ENCODE measurements at places on chromosomes 6 and 20.

DNA sequence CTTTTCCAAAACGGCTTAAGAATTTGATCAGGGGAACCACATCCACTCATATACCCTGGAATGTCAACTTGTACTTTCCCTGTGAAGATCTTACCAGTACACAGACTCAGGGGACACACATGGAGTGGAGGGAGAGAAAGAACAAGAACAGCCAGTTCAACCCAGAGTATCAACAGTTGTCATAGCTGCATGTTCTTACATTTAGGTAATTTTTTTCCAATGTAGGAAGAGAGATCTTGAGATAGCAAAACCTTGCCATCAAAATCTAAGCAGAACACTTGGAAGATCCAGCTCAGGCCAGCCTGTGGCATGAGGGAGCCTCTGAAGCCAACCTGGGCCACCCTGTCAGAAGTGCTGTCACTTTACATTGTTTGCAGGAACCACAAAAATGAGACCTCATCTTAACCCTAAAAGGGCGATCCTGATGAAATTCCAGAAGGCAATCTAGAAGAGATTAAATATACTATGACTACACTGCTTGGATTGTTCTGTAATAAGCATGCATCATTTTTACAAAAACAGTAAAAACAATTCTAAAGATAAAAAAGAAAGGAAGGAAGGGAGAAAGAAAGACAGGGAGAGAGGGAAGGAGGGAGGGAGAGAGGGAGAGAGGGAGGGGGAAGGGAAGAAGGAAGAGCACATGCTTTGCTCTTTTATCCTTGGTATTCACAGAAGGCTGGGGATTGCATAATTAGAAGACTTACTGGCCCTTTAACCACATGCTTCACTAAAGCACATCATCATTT is 124.7 kb upstream of the TCF21 start:
- no peak for DNase-seq

- no peak for DNase-seq
Observed at GRCh38 chr6:70124443-70124842, 178.4 kb downstream of the COL9A1 start.

DNA sequence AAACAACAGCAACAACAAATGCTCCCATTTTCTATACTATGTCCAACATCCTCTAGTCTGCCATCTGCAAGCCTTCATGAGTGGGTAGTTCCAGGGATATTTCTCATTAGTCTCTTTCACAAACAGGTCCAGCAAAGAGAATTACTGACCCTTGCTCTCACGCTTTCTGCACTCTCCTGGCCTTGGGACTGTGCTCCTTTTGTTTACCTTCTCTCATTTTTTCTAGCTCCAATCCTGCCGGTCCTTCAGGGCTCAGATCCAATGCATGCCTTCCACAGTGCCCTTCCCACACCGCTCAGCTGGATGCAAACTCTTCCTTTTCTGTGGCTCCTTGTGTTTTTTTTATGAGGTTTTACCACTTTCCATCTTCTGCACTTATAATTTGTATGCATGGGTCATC is 47.2 kb downstream of the ADTRP start:
- no peak for DNase-seq

DNA sequence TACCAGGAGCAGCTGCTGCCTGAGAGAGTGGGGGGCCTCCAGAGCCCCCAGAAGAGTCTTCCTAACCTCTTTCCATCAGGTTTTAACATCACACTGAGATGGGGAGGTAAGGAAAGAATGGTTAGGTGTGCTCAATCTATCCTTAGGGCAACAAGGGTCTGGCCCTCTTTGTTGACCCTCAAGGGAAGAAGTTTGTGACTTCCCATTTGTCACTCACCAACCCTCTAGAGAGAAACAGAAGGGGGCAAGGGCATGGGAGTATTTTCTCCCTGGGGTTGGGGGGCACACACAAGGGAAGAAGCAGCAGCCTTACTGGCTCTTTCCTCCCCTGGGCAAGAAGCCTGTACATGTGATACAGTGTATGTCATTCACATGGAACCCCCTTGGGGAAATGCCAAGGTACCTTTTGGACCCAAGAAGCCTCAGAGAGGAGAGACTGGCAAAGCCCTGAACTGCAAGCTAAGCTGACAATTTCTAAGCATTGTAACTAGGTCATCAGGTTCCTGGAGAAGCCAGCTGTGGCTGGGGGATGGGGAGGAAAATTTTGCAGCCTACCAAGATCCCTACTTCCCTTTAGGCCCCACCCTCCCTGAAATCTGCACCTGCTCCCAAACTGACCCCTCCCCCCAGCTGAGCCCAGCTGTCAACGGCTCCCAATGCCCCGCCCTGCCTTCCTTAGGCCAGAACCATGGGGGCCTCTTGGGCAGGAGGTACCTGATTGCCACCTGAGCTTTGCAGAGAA is 14.5 kb downstream of the BCL2L1 start:
- DNase-seq: peak; percentile 95

- DNase-seq: no peak
Observed at GRCh38 chr6:135647521-135647920, 150.0 kb upstream of the AHI1 start.

GRCh38 chr6:37625591-37626374 is 71.9 kb downstream of the MDGA1 start:
- DNase-seq: peak; percentile 77

- DNase-seq: no peak
Observed at GRCh38 chr6:140201787-140202458, 827.5 kb upstream of the CITED2 start.

- DNase-seq: peak; percentile 79
Observed at GRCh38 chr6:32968867-32969684, 682 bp downstream of the BRD2 start.

DNA sequence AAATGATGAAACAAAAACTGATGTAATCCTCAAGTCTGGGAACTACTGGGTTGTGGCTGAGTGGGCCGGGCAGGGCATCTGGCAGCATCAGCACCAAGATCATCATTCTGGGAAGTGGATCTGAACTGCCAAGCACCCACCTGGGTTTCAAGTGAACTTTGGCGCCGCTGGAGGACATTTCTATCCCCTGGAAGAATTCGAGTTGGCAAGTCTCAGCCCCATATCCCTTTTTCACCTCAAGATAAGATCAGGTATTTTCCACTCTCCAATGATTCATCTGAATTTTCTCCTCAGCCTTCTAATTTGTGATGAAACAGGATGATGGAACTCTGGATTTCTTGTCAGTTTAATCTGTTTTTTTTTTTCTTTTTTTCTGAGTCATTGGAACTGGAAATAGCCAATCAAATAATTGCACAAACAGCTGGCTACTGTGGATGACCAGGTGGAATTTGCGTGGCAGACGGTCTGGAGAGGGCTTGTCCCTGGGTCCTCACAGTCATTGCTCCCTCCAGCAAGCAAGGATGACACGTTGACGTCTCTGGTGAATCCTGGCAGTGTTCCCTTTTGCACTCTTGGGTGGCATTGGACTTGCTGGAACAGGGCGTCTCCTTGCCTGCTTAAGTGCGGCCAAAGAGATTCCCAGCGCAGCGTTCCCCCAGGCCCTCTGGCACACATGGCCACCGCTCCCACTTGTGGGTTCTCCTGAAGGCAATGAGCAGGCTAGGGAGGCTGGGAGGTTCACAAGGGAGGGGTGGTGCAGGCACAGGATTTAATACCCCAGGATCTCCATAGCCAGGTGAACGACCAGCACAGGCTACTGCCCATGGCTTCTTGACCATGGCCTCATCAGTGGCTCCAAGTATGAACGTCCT is 80.4 kb downstream of the DHX35 start:
- DNase-seq: no peak

DNA sequence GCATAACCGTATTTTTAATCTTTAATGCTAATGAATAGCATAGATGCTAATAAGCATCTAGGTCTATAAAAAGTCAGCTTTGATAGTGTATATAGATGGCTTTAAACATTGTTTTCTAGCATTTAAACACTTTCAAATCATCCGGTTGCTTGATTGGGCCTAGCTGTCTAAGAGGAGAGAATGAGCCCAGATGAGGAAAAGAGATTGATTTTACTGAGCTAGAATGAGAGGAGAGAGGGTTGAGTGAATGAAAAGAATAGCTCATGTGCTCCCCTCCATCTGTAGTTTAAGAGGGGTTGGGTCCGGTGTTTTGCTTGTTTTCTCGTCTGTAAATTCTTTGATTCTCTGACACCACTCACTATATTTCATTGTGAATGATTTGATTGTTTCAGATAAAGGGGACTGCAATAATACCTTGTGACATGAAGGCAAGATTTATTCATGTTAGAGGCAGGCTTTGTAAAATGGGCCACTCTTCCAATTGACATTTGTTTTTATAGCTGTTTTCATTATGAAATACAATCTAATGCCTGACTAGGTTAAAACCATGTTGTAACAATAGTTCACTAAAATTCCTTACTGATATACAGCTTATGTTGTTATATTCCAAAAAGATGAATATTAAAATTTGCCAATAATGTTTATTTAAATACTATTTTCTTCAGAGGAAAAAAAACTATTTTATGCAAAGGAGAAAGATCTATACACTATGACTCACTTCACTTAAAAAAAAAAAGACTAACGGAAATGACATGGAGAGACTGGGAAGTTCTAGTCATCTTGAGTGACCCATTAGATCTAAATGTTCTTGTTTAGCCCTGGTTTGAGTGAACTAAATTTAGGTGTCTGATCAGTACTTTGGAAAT is 3.2 kb downstream of the PTPN1 start:
- no peak for DNase-seq

GRCh38 chr6:56073761-56074160 is 173.6 kb downstream of the COL21A1 start:
- DNase-seq: no peak

- DNase-seq: no peak
Observed at GRCh38 chr6:13420269-13420668, 67.1 kb downstream of the GFOD1 start.

DNA sequence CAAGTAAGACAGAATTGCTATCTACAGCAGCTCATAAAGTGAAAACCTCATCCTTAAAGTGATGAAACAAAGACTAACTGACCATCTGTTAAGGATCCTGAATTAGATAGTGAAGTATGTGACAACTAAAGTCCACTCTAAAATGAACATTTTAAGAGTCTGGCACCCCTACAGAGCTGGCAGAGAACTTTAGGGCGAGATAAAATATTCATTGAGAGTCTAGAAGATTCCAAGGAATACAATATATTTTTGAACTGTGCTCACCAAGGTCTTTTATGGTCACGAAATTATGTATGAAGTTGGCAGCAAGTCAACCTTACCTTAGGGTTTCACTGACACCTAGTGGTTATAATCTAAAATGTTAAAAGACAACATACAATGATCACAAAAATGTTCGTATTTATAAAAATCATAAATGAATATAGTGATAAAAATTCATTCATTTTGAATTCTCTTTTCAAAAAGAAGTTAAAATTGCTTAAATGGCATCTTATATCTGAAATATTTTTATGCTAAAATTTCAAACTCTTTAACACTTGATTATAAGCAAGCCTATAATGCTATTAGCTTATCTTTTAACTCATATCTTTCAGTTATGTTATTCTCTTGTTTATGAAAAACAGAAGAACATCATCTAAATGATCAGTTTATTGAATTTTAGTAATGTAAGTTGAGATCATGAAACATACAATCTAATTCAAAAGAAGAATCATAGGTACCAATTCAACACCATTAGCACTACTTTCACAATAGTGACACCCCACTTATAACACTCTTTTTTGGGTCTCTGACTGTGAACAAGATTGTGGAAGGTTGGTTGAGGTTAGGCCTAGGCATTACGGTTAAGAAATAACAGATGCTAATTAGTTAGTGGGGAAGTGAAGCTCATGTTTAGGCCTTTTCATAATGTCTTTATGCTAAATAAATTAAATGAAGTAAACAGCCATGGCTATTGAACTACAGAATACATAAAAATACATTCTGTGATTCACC is 27.5 kb downstream of the RSPH3 start:
- DNase-seq: peak; percentile 77

- no peak for DNase-seq
Observed at GRCh38 chr6:111563581-111563980, 42.1 kb downstream of the TRAF3IP2 start.

- DNase-seq: no peak
Observed at GRCh38 chr6:44133003-44133931, 5.9 kb downstream of the TMEM63B start.

GRCh38 chr6:62775427-62776022 is 435.7 kb upstream of the FKBP1C start:
- no peak for DNase-seq

GRCh38 chr6:64996301-64996700 is 710.7 kb downstream of the EYS start:
- DNase-seq: no peak

DNA sequence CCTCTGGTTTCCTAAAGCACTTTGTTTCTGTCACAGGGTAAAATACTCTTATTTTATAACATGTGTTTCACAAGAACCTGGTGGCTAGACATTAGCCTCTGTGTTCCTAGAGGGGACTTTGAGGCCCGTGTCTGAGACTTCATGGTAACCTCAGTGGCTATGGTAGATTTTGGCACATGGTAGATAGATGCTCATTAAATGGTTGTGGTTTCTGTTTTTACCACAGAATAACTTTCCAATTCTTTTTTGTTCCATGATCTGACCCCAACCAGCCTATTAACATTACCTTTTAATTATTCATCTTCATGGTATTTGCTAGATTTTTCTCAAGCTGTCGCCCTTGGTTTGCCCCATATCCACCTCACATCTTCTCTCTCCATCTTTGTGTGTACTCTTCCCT is 34.3 kb downstream of the CCN2 start:
- no peak for DNase-seq

GRCh38 chr6:43339168-43339567 is 30.3 kb downstream of the ZNF318 start:
- DNase-seq: no peak

- no peak for DNase-seq
Observed at GRCh38 chr6:89583559-89583958, 55.0 kb downstream of the LYRM2 start.

DNA sequence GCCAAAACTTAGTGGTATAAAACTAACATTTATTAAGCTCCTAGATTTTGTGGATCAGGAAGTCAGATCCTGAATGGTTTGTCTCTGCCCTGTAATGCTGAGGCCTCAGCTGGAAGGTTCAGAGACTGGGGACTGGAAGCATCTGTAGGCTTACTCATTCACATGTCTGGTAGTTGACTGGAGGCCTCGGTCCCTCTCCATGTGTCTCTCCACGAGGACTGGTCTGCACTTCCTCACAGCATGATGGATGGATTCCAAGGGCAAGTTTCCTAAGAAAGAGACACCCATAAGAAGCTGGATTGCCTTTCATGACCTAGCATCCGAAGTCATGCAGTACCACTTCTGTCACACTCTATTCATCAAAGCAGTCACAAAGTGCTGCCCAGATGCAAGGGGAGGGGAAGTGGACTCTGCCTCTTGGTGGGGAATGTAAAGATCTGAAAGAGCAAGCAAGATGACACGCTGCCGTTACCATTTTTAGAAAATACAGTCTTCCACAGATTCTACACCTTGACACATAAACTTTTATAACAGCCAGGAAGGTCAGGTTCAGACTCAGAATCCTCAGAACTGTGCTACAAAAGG is 17.2 kb upstream of the MDGA1 start:
- DNase-seq: no peak

Measured in DMS79 treated with DMSO at 0.1 percent for 48 hours (cell line).